ENCODE measurements at places on chromosomes 7 and 10.

- no peak for DNase-seq
Observed at GRCh38 chr7:110943701-110944345, 147.1 kb upstream of the LRRN3 start.

- DNase-seq: no peak
Observed at GRCh38 chr10:19578571-19578970, 237.7 kb upstream of the PLXDC2 start.

DNA sequence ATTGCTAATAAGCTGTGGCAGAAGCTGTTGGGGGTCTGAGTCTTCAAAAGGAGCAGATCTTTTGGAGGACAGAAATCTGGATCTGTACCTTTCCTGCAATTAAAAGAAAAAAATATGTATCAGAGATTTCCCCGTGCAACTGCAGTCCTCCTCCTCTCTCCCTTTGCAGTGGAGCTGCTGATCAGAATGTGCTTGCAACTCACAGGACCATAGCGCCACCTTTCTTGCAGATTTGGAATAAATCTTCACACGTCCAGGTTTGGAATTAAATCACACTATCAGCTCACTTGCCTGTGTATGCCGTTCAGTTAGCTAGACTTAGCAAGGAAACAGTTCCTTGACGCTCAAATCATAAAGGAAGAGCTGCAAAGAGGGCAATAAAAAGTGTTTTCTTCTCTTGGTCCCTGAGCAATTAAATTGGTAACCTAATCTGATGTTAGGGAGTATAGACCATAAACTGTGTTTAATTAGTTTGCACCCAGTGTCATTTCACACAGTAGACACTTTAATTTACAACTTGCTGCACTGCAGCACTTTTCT is 77.4 kb downstream of the PON1 start:
- DNase-seq: no peak

- DNase-seq: no peak
Observed at GRCh38 chr7:121107923-121108498, 119.5 kb downstream of the CPED1 start.

GRCh38 chr7:101567230-101567629 is 61.9 kb downstream of the MYL10 start:
- DNase-seq: no peak

DNA sequence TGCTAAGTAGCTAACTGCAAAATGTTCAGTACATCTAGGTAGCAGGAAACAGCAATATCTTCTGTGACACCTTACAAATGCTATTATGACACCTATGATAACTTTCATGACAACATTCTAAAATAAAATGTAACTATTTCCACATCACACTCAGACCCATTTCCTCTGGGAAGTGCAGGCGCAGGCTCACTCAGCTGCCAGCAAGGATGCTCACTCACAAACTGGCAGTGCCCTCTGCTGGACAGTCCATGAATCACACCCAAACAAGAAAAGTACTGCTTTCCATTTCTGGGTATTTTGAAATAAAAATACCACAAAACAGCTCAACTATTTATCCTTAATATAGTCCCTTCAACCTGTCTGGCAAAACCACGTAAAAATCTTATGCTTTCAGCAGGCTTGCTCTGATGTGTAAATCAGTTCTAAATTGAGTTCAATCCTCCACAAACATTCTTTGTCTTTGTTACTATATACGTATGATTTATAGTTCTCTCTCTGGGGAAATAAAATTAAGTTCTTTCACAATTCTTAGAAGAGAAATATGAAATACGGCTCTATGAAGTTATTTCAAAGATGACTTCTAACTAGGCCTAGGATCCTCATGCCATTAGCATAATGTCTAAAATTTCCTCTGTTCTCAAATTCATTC is 176.6 kb downstream of the PARD3 start:
- peak; percentile 61 for DNase-seq

DNA sequence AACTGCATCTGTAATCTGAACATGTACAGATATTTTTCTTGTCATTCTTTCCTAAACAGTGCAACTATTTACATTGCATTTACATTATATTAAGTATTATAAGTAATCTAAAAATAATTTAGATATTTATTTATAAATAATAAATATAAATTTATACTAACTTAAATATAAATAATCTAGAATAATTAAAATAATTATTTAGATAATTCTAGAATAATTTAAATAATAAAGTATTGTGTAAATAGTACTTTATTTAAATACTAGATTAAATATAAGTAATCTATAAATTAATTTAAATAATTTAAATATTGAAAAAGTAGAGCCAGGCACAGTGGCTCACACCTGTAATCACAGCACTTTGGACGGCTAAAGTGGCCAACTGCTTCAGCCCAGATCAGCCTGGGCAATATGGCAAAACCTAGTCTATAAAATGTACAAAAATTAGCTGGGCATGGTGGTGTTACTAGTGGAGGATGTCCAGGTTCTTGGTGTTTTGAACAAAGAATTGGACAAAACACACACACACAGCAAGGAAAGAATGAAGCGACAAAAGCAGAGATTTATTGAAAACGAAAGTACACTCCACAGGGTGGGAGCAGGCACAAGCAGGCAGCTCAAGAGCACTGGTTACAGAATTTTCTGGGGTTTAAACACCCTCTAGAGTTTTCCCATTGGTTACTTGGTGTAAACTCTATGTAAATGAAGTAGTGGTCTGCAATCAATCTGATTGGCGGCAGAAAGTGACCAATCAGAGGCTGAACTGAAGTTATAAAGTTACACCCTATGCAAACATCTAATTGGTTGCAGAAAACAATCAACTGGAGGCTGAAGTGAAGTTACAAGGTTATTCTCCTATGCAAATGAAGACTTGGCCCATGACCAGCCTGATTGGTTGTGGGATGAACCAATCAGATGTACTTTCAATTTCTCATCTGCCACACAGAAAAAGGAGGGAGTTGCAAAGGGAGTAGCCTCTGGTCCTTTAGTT is 100.2 kb upstream of the SP4 start:
- no peak for DNase-seq

DNA sequence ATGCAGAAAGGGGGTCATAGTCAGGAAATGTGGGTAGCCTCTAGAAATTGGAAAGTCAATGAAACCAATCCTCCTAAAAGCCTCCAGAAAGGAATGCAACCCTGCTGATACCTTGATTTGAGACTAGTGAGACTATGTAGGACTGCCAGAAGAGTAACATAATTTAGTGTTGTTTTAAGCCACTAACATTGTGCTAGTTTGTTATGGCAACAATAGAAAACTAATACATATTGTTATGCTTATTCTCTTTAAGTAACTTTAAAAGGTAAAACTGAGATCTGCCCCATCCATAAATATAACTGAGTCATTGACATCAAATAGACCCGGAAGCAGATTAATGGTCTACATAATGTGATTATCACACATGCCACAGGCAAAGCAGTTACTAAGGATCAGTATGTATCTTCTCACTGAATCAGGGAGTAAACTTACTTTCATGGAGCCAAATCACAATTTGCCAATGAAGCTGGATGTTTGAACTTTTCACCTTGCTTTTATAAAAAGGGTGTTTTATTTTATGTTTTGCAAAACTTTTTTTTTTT is 146.4 kb upstream of the TMEM106B start:
- no peak for DNase-seq

- DNase-seq: no peak
Observed at GRCh38 chr10:58013406-58013805, 254.3 kb downstream of the IPMK start.

GRCh38 chr7:111540199-111540815 is 22.0 kb downstream of the IMMP2L start:
- DNase-seq: no peak

DNA sequence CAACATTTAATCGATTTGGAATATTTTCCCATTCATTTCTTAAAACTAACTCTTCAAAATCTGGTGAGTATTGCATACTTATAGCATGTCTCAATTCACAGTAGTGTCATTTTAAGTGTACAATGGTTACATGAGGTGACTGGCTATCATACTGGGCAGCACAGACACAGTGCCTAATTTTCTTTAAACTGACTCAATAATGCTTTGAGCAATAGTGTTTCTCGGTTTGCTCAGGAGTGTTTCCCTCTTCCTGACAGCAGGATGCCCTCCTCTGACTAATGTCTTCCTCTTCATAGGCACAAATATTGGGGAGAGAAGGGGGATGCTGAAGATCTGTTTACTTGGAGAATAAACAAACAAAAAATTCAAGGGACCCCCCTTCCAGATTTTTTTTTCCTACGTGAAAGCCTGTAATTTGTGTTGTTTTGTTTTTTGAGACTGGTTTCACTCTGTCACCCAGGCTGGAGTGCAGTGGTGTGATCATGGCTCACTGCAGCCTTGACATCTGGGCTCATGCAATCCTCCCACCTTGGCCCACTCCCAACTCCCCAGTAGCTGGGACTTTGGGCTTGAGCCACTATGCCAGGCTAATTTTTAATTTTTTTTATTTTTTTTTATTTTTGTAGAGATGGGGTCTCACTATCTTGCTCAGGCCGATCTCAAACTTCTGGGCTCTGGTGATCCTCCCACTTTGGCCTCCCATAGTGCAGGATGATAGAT is 2.2 kb downstream of the MRC1 start:
- no peak for DNase-seq

DNA sequence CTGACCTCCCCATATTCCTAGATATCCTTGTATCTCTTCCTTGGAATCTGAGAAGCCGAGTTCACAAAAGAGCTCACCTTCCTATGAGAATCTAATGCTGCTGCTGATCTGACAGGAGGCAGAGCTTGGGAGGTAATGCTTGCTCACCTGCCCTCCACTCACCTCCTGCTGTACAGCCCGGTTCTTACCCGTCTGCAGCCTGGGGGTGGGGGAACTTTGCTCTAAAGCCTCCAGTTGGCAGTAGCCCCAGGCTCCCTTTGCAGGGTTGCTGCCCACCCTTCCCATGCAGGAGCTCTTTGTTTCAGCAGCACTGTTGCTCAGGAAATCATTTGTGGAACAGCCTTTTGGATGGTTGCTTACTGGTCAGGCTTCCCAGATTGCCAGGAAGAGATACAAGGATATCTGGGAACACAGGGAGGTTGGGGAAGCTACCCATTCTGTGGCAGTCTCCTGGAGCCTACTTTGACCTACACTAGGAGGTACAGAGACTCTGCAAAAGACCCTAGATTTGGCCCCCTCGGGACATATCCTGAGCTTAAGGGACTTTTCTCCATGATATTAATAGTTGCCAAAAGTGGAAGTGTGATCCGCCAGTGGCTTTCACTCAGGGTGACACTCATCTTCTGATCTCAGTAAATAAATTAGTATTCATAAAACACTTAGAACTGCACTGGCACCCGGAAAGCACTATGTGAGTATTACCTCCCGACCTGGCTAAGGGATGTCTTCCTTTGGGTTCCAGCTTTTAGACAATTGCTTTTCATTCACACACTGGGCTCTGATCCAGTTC is 363.7 kb upstream of the PODXL start:
- no peak for DNase-seq

GRCh38 chr10:73456187-73456890 is 23.0 kb upstream of the MSS51 start:
- DNase-seq: no peak

GRCh38 chr7:38086857-38087256 is 91.2 kb upstream of the STARD3NL start:
- no peak for DNase-seq

GRCh38 chr7:156889089-156889488 is 3.9 kb downstream of the LMBR1 start:
- DNase-seq: no peak

- no peak for DNase-seq
Observed at GRCh38 chr7:156493942-156494341, 146.6 kb upstream of the RNF32 start.

DNA sequence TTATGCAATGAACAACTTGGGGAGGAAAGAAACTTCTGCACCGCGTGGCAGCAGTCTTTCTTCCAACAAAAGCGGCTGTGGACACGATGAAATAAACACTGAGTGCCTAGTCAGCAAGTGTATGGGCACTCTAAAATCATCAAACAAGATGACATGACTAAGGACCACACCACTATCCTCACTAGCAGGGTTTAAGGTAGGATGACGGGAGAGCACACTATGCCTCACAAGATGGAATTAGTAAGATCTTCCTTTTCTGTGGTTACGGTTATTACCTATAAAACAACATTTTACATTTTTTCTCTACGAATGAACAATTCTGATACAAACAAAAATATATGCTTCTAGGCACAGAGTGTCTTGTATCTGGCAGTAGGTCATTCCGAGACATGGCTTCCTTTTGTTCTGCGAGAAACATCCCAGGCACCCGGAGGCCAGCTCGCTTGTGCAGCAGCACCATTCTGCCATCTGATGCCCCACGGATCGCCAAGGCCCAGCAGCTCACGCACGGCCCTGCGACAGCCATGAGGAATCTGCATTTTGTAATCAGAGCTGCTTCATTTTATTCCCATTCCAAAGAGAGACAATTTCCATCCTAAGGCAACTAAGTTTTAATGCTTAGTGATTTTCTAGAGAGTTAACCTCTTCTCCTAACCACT is 54.1 kb upstream of the NCAPG2 start:
- DNase-seq: no peak

DNA sequence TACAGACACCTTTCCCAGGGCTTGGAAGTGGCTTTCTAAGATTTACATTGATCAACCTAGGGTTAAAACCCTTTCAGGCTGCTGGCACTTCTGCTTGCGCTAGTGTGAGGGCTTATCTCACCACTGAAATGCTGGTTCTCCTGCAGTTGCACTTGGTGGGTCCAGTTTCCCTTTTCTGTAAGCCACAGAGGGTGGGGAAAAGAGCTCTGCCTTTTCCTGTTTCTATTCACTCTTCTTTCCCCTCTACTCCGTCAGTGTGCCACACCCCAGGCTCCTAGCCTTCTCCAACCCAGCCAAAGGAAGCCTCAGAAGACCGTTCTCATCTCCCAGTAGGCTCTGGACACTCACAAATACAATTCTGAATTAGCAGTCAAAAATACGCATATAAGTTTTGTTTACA is 19.0 kb upstream of the CAPZA2 start:
- DNase-seq: no peak

DNA sequence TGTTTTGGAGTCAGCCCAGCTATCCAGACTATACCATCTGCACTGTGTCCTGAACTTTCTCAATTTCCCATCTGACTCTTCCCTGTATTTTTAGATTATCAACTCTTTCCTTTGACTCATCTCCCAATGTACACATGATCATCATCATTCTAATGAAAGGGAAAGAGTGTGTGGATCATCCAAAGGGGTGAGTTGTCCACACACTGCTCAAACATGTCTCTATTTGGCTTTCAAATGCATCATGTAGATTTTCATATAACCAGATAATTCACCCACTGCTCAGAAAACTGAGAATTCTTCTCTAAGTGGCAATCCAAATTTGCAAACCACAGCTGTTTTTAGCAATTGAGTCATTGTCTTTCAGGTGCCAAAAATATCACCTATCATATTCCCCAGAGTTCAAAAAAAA is 190.2 kb upstream of the HPS1 start:
- no peak for DNase-seq

DNA sequence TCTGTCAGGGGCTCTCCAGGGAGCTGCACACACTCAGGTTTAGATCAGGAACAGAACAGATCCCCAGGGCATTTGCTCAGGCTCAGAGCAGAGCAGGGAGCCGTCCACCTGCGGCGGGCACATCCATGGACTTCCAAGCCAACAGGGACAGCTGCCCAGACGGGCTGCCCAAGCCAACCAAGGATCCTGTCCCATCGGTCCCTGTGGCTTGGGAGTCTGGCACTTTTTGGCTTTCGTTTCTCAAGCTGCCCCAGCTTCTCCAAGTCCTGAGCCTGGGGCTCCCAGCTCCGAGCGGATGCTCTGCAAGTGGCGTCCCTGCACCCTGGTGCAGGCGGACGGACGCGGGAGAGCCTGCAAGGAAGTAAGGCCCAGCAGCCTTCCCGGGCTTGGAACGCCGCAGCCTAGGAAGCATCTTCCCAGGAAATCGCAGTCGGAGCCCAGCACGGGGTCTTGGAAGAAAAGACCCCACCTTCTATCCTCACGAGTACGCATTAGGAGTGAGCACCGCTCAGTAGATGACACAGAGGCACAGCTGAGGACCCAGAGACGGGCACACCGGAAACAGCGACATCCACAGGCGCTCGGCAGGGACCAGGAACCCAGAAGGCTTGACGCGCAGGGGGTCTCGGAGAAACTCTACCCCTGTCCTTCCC is 6.0 kb downstream of the GPR146 start:
- DNase-seq: no peak
